Suppressor macrophage treated with lipopolysaccharide for 1 hour (primary cell): ENCODE measurements at places on chromosomes 6 and 20.

- no peak for DNase-seq
Measured at GRCh38 chr20:19887556-19888268, 129.4 kb upstream of the NAA20 start.

DNA sequence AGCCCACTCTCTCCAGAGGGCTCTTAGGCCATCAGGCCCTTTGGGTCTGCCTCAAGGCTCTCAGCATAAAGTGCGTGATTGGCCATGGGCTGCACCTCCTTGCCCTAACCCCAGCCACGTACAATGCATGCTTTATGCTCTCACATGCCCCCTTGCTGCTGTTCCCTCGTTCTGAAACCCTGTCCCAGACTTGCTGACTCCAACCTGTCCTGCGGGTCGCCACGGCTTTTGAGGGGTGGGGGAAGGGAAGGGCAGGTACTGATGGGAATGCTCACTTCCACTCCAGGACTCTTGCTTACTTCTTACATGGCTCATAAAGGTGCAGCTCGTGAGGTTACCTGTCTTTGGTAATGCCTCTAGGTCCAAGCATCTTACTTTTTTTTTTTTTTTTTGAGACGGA lies 6.0 kb downstream of the ARMC12 start:
- no peak for DNase-seq

GRCh38 chr6:29797135-29797534 lies 30.5 kb upstream of the HLA-G start:
- peak; percentile 83 for DNase-seq

DNA sequence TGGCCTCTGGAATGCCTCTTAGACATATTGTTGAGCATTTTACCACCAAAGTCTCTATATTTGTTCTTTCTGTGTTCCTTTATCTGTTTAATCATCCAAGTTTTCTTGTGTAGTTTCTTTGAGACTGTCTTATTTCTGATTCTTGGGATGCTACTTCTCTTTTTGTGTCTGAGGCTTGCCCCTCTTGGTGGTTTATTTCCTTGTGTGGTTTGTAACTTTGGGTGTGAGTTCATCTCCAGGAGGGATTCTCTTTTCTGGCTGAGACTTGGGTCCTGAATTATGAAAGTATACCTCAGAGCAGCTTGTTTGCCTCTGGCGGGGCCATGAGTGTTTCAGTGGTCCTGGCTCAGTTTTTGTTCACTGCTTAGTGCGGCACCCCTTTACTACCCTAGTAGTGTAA lies 33.9 kb downstream of the PPARD start:
- DNase-seq, result peak; percentile 24

- no peak for DNase-seq
Measured at GRCh38 chr20:36372666-36373065, 66.5 kb downstream of the DLGAP4 start.

DNA sequence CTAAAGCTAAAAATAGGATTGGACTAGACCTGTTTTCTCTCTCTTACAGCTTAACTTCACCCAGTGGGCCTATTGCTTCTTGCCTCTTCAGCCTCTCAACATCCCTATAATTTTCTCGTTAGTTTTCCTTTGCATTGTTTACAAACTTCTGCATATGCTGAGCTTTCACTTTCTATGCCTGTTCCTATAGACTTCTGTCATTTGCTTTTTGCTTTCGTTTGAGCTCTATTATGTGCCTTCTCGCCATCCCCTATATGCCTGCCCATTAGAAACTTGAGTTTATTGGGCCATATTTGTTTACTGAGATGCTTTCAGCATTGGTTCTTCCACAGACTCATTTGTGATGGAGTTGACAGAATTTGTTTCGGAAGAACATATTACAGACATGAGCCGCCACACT lies 40.9 kb downstream of the NCOA7 start:
- peak; percentile 42 for DNase-seq

- no peak for DNase-seq
Measured at GRCh38 chr20:61129311-61129710, 122.8 kb upstream of the CDH4 start.

DNA sequence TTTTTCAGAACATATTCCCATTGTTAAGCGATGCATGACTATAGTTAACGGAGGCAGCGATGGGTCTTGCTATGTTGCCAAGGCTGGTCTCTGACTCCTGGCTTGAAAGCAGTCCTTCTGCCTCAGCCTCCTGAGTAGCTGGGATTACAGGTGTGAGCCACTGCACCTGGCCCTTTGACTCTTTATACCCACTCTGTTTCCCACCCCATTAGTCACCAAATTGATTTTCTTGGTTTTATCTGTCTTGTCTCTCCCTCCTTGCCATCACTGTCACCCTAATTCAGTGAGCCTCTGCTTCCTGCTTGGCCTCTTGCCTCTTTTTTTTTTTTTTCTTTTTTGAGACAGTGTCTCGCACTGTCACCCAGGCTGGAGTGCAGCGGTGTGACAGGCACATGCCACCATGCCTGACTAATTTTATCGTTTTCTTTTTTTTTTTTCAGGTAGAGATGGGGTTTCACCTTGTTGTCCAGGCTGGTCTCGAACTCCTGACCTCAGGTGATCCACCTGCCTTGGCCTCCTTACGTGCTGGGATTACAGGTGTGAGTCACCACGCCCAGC lies 31.3 kb downstream of the ZFAND3 start:
- DNase-seq, result no peak

- DNase-seq, result no peak
Measured at GRCh38 chr6:47938405-47938804, 156.6 kb downstream of the OPN5 start.

DNA sequence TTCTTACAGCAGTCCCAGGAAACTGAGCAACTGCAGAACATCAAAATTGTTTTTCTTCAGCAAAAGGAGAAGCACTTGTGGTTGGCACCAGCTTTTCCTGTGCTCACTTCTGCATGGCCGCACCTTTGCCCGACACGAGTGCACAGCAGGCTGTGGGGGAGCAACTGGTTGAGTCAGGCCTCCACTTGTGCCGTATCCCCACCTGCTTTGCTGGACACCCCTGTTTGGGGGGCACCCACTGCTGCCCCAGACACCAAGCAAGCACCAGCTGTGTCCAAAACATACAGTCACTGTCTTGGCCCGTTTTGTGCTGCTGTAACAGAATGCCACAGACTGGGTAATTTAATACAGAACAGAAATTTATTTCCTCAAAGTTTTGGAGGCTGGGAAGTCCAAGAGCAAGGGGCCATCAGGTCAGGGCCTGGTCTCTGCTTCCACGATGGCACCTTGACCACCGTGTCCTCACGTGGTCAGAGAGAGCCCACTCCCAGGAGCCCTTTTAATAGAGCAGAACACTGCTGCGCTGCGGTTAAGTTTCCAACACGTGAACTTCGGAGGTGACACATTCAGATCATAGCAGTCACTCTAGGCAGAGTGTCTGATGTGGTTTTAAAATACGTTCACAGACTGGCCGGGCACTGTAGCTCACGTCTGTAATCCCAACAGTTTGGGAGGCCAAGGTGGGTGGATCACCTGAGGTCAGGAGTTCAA lies 8.7 kb upstream of the GMEB2 start:
- peak; percentile 24 for DNase-seq

GRCh38 chr20:533526-533925 lies 10.1 kb downstream of the CSNK2A1 start:
- DNase-seq, result peak; percentile 53

DNA sequence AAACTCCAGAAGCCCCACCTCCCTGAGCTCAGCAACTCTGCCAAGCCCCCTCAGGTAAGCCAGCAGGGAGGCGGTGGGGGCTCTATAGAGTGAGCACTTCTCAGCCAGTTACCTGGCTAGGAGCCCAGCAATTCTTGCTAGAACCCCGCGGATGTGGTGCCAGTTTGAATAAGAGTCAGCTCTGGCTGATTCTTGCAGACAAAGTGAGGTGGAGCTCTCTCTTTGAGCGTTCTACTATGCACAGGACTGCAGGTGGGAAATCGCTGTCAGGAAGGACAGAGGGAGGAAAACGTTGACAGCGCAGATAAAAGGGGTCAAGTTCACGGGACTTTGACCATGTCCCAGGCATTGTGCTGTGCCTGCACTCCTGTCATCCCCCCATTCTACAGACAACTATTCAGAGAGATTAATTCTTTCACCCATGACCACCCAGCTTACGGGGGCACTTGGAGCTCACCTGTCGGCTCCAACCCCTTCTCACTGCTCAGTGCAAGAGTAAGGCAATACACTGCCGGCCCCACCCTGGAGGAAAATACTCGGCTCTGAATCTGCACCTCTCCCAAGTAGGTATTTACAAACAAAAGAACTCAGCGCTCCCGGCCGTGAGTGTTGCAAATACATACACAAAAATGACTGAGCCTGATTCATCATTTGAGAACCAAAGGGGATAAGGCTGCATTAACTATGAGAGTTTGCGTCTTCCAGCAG lies 92.9 kb downstream of the ANKRD60 start:
- DNase-seq, result no peak

- no peak for DNase-seq
Measured at GRCh38 chr20:14235355-14235754, 102.1 kb downstream of the FLRT3 start.

DNA sequence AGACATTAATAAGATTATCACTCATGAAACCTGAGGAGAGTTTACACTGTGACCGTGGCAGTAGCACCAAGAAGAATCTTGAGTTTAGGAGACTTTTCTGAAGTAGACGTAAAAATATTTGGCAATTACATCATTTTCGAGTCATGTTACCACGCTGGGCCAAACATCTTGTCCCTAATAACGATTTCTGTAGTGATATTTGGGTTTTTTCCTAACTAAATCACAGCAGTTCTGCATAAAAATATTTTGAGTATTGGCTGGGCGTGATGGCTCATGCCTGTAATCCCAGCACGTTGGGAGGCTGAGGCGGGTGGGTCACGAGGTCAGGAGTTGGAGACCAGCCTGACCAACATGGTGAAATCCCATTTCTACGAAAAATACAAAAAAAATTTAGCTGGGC lies 262.4 kb downstream of the PHF3 start:
- DNase-seq, result no peak

- DNase-seq, result no peak
Measured at GRCh38 chr20:4190792-4191519, 175.6 kb upstream of the RNF24 start.

DNA sequence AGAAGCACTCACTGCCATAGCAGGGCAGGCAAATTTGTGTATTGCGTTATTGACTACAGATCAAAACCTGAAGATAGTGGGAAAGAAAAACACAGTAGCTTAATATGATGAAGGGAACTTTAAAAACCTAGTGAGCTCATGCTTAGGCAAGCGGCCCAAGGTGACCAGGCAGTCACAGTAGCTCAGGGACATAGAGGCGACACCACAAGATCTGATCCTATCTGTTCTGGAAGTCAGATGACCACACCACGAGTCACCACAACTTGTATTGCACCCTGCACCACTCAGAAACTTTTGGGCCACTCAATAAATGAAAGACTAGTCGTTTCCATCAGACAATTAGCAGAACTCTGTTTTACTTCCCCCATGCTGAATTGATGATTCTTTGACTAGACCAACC lies 4.9 kb downstream of the CLIC5 start:
- no peak for DNase-seq

DNA sequence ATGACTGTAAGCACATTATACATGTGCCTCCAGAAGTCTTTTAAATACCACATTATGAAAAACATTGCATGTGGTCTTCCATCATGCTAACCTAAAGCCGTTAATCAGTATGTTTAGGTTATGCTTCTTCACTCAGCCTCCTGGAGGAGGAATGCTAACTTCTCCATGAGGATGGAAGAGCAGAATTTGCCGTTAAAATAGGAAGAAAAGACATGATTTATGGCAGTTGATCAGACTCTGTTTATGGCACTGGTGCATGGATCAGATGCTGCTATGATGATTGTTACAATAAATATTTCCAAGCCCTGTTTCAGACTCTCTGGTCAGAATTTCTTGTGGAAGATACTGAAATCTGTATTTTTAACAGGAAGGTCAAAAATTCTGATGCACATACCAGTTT lies 31.7 kb downstream of the MAP3K4 start:
- DNase-seq, result no peak

DNA sequence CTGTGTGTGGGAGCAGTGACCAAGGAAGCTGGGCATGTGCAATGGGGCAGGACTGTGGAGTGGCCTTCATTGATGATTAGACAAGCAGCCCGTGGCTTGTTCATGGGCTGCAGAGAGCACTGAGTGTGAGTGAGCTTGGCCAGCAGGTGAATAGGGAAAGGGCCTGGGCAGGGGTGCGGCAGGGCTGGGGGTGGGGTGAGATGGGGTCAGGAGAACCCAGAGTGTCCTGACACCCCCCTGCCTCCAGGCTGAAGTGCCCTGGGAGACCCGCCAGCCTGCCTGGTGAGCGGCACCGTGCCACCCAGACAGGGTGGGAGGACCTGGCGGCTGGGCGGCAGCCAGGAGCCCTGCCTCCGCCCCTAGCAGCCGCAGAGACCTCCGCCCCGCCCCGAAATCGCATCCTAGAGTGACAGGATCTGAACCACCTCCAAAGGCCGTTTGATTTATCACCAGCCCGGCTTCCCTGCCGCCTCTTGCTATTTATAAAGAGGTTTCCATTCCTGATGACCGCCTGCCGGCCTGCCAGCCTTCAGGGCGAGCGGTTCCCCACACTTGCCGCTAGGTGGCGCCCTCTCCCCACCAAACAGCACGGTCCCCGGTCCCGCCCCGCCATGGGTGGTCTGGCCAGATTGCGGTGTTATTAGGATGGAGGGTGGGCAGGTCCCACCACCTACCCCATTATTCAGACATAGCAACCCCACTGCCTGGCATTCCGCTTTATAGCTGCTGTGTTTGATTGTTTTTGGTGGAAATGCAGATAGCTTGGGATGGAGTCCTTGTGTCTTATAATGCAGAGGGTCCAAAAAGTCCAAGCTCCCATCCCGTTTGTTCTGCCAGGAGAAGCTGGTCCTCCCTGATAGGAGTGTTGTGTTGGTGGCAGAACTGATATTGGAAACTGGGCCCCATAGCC lies 3.5 kb downstream of the MYLK2 start:
- peak; percentile 62 for DNase-seq

DNA sequence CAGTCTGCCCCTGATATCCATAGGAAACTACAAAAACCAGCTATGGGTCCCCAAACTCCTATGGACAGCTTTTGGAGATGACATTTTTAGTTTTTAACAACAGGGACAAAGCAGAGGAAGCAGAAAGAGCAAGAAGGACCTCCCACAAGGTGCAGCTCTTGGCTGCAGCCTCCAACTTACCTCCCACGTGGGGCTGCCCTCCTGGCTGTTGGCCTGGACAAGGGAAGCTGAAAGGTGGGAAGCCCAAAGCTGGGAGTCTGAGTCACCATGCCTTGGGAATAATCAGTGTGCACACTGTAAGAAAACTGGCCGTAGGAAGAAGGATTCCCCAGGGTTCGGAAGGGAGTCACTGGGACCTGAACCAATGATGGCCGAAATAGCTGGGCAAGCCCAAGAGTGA lies 51.8 kb upstream of the PAX1 start:
- DNase-seq, result no peak

DNA sequence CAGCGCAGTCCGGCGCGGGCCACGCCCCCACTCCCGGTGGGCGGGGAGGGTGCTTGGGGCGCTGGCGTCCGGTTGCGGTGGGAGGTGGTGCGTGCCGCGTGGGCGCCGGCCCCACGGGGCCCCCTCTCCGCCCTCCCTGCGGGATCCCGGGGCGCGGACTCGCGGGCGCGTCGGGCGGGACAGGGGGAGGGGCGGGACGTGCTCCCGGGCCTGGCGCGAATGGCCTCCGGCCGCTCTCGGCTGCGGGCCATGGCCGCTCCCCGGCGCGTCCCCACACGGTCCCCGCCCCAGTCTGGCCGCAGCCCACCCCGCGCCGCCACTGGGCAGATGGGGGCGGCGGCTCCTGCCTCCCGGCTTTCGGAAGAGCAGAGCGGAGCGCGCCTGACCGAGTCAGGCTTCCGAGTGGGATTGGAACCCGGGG lies 771 bp upstream of the PPP1R3G start:
- no peak for DNase-seq
